ENCODE measurements at places on chromosomes 7 and 10.

DNA sequence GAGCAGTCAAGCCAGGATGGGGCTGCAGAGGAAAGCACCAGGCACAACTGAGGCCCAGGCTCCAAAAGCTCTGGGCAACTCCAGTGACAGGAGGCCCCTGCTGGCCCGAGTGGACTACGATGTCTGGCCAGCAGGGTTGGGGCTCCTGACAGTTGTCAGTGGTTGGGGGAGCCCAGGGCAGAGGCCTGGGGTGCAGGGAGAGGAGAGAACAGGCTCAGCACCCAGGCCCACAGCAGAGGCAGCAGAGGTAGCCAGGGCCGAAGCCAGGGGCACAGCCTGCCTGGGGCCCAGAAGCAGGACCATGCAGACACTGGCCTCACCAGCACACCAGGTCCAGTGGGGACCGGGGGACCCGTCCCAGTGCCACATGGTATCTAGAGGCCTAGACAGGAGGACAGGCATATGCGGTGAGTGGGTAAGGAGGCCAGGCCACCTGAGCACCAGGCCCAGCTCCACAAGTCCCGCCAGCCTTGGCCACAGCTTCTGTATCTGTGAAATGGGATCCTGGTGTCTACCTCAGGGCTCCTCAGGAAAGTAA is 46.0 kb upstream of the LRRC18 start:
- no peak for DNase-seq

DNA sequence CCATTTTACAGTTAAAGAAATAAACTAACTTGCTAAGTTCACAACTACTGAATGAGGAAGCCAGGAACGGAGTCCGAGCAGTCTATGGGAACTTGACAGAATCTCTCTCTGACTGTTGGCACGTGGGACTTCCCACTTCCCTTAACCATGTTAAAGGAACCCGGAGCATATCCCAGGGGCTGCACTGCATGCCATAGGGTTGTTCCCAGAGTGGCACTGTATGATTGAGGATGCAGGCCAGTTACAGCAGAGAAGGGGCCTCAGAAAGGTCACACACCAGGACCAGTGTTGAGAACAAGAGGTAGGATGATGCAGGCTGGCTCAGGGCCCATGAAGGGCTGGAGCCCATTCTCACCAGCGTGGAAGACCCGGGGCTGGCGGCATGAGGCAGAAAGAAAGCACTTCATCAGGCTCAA is 201.8 kb downstream of the NSUN6 start:
- no peak for DNase-seq

GRCh38 chr7:142784716-142785115 is 13.9 kb downstream of the PRSS2 start:
- no peak for DNase-seq

DNA sequence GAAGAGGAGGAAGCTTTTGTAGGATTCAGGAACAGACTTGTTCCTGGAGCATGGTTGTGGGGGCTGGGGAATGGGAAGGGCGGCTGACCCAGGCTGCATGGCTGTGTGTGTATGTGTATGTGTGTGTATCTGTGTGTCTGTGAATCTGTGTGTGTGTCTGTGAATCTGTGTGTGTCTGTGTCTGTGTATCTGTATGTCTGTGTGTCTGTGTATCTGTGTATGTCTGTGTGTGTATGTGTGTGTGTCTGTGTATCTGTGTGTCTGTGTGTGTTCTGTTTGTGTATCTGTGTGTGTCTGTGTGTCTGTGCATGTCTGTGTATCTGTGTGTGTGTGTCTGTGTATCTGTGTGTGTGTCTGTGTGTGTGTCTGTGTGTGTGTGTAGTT is 6.6 kb upstream of the STX1A start:
- no peak for DNase-seq

- DNase-seq = no peak
Measured at GRCh38 chr10:78042752-78043104, 9.1 kb downstream of the RPS24 start.

All from activated T-helper 1 cell treated with Interleukin-2 at 50 U/mL for 16 hours (primary cell).